ENCODE measurements at places on chromosomes 2 and 18.

DNA sequence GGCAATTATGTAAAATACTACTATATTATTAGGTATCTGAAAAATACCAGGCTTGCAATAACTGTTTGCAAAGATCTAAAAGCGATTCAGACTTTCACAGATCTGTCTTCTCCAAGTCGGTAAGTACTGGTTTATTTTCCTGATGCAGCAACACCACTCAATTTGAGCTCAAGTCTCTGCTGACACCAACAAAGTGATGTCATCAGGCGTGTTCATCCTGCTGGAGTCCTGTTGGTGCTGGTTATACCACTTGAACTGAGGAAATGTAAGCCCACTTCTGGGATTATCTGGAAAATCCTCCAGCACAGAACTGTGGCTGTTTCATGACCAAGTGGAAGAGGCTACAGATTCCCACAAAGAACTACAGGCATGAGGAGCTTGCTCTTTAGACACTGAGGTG is 267.6 kb downstream of the BCL2 start:
- no peak for DNase-seq

GRCh38 chr2:54878182-54878581 is 154.7 kb downstream of the EML6 start:
- DNase-seq: no peak

DNA sequence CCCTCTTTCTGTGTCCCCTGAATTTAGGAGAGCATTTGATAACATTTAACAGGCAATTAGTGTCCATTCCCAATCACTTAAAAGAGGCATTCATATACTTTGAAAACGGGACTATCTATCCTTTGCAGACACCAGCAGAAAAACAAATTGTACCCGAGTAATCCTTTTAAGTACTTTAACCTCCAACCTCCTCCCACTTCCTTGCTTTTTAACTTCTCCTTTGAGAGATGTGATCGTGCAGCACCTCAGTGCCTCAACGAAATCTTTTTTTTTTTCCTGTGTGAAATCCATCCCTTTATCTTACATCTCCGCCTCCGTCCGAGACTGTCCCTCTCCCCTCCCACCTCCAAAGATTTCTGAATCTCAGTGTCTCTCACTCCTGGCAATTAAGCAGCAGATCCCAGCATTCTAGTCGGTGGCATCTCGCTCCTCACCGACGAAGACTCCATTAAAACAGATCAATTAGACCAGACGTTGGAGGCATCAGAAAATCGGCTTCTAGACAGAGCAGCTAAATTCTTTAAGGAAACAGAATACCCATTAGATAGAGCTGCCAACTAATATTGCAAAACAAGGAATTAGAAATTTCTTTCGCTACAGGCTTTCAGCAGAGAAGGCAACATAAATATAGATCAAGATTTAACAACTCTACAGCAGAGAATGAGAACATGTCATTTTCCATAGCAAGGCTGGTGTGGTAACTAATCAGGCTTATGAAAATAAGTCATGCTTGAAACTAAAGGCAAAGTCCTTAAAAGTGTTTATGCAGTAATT is 1.9 kb upstream of the TMEFF2 start:
- no peak for DNase-seq

GRCh38 chr2:231691251-231691772 is 17.0 kb upstream of the PTMA start:
- no peak for DNase-seq

GRCh38 chr2:186433777-186434432 is 52.2 kb upstream of the ZC3H15 start:
- no peak for DNase-seq

- DNase-seq: no peak
Observed at GRCh38 chr2:222399038-222399783, 25.1 kb upstream of the SGPP2 start.

- DNase-seq: no peak
Observed at GRCh38 chr2:61356261-61356957, 114.5 kb downstream of the USP34 start.

DNA sequence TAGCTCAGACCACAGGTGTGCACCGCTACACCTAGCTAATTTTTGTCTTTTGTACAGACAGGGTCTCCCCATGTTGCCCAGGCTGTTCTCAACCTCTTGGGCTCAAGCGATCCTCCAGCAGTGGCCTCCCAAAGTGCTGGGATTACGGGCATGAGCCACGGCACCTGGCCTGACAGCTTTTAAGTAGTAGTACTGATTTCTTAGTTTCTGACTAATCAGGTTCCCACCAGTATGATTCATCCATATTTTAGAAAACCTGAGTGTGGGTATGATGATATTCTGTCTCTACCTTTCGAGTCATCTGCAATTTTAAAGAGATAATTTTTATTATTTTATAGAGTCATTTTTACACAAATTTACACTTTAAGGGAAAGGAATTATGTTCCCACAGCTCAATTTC is 46.4 kb upstream of the GULP1 start:
- no peak for DNase-seq

- no peak for DNase-seq
Observed at GRCh38 chr2:33448220-33448899, 28.1 kb upstream of the RASGRP3 start.

DNA sequence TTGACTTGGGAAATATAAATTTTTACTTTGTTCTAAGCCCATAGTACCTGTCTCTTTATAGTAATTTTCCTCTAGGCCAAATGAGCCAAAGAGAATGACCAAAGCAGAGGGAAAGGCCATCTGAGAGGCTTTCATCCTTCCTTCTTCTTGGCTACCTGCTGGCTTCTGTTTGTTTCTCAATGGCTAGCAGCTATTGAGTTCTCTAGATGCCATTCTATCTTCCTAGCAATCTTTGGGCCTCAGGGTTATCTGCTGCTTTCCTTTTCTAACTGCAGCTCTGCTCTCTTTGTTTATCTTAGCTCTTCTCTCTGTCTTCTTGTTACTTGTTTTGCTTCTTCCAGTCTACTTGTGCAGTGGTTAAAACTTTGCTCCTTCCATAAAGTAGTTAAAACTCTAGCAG is 601.1 kb upstream of the NRXN1 start:
- DNase-seq: no peak

DNA sequence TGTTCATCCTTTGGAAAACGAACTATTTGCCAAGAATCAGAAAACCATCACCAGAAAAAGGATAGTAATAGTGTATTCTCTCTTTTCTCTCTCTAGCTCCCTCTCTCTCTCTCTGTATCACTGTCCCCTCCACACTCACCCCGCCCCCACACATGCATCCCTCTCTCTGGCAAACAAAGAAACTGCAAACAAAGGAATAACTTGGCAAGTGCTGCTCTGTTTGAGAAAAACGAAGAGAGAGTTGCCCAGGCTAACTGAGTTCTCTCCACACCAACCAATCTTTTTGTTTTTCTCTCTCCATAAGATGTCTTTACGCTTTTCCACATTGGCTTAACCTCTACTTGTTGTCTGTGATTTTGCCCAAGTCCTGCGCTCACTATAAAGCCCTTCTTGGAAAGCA is 316.2 kb downstream of the EPHA4 start:
- DNase-seq: no peak

- no peak for DNase-seq
Observed at GRCh38 chr2:110780461-110780860, 48.1 kb downstream of the ACOXL start.

DNA sequence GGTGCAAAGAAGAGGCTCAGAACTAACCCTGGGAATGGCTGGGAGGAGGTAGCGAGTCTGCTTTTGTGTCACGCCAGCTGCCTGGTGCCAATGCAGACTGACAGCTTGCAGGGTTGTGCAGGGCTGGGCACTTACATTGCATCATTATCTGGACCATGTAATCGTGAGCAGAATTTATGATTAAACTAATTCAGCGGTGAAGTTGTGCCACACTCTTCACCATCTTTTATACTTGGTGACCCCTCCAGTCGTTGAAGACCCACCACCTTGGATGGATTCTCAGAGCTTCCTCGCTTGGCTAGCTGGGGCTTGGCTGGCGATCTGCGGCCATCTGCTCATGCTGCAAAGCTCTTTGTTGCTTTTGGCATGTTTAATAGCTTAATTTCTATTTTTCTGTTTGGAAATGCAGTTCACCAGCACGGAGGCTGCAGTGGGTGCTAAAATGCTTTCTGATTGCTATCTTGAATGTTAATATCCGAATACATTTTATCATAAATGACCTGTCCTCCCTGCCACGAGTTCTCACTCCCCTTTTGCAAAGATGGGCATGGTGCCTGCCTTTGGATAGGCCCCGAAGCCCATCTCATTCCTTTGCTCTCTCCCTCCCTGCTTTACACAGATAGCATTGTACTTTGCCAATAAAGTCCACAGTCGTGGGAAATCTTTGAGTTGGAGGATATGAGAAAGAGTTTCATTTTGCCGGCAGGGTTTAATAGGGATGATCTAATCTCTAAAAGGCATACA is 188.2 kb downstream of the PRKCE start:
- DNase-seq: no peak

GRCh38 chr2:26609205-26609631 is 31.9 kb downstream of the CIB4 start:
- DNase-seq: no peak

DNA sequence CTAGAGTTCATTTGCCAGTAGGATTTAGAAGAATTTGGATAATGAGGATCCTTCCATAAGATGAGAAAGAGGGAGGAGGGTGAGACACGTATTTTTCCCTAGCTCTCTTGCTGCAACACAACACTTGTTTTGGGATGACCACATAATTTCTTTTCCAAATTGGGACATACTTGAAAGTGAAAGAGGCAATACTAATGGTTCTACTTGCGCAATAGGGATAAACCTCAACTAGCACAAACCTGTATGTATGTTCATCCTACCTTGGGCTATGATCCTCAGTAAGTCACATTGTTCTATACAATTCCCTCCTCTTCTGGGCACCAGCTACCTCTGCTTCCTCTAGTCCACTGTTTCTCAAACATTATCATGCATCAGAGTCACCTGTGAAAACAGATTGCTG is 1208.8 kb upstream of the LRRTM1 start:
- DNase-seq: no peak

GRCh38 chr2:118118479-118118878 is 30.2 kb downstream of the INSIG2 start:
- DNase-seq: no peak

DNA sequence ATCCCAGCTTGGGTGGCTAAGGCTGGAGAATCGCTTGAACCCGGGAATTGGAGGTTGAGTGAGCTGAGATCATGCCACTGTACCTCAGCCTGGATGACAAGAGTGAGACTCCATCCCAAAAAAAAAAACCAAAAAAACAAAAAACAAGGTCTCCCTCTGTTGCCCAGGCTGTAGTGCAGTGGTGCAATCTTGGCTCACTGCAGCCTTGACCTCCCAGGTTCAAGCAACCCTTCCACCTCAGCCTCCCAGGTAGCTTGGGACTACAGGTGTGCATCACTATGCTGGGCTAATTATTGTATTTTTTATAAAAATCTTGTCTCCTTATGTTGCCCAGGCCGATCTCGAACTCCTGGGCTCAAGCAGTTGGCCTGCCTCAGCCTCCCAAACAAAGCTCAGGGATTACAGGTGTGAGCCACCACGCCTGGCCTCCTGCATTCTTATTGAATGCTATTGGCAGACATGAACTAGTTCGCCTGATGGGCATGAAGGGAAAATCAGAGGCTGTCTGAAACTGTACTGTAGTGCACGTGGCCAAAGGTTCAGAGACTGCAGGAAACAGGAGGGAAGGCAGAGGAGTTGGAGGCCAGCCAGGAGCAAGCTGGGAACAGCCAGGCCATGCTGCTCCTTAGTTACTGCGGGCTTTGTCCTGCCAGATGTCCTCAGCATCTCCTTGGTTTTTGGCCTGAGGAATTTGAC is 16.0 kb upstream of the ASXL2 start:
- no peak for DNase-seq

GRCh38 chr2:30883822-30884221 is 76.6 kb upstream of the CAPN13 start:
- DNase-seq: no peak

GRCh38 chr2:191854382-191855372 is 7.8 kb upstream of the CAVIN2 start:
- DNase-seq: no peak

- no peak for DNase-seq
Observed at GRCh38 chr2:240884745-240885144, 11.2 kb downstream of the MAB21L4 start.

GRCh38 chr2:144753416-144753815 is 233.5 kb upstream of the ZEB2 start:
- no peak for DNase-seq

DNA sequence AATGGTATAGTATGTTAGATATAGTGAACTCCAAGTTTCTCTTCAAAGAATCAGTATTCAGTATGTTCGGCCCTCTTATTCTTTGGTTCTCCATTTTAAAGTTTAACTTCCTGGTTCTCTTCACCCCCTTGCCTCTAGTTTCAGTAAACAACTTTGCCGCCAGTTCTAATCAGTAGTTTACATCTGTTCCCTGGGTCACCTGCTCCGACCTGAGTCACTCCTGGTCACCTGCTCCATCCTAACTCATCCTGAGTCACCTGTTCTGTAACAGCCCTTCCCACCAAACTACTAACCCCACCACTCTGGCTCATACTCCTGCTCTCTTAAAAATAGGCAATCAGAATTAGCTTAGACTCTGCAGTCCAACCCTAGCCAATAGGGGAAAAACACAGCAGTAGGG is 23.7 kb upstream of the TEX51 start:
- DNase-seq: no peak

DNA sequence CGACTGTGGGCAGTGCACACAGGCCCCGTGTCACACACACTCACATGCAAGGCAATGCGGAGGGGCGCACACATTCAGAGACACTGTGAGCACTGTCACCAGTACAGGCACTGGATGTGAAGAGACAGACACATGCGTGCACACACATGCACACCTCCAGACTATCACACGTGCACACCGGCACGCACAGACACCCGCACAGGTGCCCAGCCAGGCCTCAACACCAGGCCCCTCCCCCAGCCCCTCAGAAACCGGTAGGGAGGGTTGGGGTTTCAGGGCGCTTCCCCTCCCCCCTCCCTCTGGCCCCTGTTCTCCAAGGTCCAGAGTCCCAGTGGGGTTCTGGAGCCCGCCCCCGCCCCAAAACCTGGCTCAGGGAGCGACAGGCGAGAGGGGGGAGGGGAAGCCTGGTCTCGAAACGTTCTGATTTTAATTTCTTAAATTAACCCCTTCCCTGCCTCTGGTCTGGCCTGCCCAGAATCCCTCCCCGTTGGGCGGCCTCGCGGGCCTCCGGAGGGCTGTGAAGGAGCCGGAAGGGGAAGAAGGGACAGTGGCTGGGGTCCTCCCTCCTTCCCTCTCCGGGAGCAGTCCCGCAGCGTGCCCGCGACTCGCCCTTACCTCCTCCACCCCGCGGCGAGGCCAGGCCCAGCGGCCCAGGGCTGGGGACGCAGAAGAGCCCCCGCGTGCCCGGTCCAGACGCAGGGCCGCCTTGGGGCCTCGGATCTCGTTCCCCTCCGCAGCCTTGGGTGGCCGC is 558 bp downstream of the FBXO41 start:
- DNase-seq: no peak

GRCh38 chr2:161415034-161415986 is 787 bp upstream of the TBR1 start:
- DNase-seq: no peak

GRCh38 chr2:17803497-17803896 is 12.8 kb upstream of the MSGN1 start:
- DNase-seq: no peak

Data from kidney epithelial cell (primary cell).